ENCODE measurements at places on chromosomes 5 and 9.
A peak's percentile ranks its signal among the peaks of the same experiment; 100 is the strongest.

GRCh38 chr9:89523948-89524347 lies 26.0 kb upstream of the SEMA4D start:
- DNase-seq = no peak

GRCh38 chr5:39800042-39800601 lies 375.3 kb upstream of the DAB2 start:
- DNase-seq = no peak

DNA sequence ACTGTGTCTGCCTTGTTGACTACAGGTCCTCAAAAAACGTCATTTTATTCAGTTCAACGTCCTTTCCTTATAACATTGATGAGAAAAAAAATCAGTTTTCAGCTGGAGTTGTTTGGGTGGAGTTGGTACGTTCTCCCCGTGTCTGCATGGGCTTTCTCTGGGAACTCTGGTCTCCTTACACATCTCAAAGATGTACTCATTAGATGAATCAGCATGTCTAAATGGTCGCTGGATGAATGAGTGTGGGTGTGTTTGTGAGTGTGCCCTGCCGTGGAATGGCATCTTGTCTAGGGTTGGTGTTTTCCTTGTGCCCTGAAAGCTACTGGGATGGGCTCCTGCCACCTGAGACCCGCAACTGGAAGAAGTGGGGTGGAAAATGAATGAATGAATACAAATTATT lies 30.1 kb downstream of the EGR1 start:
- no peak for DNase-seq

GRCh38 chr5:321726-322251 lies 275 bp downstream of the AHRR start:
- DNase-seq = no peak

DNA sequence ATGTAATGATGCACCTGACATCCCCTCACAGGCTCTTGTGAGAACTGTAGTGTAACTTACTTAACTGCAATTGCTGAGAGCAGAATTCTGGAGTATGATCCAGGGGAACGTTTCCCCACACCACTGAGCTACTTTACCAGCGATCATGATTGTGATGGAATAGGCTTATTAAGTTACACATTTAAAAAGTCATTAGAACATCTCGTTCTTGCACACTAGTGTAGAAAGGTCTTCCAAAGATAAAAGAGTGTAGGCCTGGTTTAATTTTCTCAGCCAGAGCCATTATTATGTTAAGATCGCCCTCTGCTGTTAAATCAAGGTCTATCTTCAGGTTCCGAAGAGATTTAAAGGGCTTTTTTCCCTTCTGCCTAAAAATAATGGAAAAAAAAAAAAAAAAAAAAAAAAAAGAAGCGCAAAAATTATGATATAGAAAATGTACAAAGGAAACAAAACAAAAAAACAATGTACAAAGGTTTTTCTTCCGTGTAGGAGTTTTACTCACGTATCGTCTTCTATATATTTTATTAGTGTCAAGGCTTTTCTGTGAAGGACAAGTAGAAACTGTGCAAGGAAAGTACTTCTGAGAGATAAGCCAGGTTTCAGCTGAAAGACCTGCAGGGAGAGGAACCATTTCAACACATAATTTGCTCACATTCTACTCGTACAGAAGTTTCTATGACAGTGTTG lies 18.6 kb upstream of the MOB3B start:
- no peak for DNase-seq

- no peak for DNase-seq
Measured at GRCh38 chr5:90161414-90161813, 248.1 kb downstream of the CETN3 start.

- no peak for DNase-seq
Measured at GRCh38 chr9:108182270-108182669, 673.5 kb downstream of the ACTL7B start.

- DNase-seq = no peak
Measured at GRCh38 chr9:72453797-72454196, 67.6 kb upstream of the TMC1 start.

DNA sequence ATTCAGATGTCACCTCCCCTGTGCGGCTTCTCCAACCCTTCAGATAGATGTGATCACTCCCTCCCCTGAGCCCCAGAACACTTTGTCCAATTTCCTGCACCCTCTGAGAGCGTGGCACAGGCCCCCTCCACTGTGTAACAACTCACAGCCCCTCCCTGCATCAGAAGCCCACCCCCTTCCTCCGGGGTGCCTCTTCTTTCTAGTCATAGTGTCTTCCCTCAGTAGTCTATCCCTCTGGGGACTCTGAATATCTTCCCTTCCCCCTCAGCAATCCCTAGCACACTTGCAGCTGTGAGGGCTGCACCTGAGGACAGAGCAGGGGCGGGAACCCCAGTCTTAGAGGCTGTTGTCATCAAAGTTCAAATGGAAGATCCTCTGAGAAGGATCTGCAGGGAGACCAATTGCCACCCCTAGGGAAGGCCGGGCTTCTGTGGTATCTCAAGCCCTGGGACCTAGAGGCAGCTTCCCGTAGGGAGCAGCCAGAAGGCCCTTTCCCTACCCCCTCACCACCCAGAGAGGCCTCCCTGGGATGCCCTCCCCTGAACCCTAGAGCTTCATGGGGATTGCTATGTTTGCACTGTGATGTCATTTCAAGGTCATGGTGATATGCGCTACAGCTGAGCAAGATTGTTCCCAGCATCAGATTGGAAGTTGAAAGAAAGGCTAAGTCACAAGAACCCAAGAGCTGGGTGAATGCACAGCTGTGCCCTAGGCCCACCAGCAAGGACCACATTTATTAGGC lies 70.7 kb downstream of the THBS4 start:
- no peak for DNase-seq

DNA sequence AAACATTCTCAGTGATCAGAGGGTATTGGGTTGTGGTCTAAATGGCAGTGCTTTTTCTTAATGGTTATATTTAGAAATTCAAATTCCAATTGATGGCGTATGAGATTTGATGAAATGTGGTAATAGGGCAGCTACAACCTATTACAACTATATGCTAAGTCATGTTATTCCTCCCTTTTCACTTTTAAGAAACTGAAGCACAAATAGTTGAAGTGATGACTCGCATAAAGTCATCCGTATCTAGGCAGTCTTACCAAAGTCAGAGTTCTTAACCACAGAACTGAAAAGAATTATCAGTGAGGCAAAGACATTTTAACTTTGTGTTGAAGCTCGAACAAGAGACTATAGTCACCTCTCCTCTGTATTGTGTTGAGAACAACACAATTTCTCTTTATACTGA lies 28.2 kb downstream of the C9orf152 start:
- no peak for DNase-seq

DNA sequence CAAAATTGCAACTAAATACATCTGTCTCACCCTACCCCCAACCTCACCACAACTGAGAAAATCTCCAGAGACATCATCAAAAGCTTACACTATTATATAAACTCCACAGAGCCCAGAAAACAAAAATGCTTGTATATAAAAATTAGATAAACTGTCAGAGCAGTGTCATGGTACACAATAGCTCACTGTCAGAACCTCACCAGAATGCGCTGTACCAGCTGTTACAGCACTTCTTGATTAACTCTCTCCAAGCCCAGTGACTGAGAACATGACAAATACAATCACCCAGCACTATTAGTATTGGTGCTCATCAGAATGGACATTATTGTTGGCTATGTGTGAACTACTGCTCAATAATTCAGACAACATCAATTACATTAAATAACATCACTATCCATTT lies 65.7 kb downstream of the ZDHHC21 start:
- no peak for DNase-seq

- DNase-seq = no peak
Measured at GRCh38 chr9:133658442-133659431, 22.6 kb downstream of the DBH start.

- DNase-seq = peak; percentile 95
Measured at GRCh38 chr9:129802833-129803675, at the start of gene TOR1B. TOR1B (plus strand) TSS chr9:129803184; CDS start chr9:129803213, 29 bp downstream.

DNA sequence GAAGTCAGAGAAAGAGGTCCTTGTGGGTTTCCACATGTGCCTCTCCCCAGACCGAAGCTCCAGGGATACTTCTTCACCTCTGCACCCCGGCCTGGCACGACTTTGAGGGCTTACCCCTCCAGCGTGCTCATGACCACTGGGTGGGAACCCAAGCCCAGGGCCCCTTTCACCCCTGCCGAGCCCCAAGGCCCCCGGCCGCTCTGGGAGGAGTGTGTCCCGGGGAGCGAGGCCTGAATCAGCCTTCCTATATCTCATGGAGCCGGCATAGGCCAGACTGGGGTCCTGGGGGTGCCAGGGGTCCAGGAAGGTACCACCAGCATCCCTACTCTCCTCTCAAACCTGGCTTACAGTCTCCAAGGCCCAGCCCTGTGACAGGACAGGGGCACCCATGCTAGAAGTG lies 17.1 kb downstream of the TERT start:
- DNase-seq = no peak

- no peak for DNase-seq
Measured at GRCh38 chr5:157659868-157660660, 7.8 kb upstream of the SOX30 start.

DNA sequence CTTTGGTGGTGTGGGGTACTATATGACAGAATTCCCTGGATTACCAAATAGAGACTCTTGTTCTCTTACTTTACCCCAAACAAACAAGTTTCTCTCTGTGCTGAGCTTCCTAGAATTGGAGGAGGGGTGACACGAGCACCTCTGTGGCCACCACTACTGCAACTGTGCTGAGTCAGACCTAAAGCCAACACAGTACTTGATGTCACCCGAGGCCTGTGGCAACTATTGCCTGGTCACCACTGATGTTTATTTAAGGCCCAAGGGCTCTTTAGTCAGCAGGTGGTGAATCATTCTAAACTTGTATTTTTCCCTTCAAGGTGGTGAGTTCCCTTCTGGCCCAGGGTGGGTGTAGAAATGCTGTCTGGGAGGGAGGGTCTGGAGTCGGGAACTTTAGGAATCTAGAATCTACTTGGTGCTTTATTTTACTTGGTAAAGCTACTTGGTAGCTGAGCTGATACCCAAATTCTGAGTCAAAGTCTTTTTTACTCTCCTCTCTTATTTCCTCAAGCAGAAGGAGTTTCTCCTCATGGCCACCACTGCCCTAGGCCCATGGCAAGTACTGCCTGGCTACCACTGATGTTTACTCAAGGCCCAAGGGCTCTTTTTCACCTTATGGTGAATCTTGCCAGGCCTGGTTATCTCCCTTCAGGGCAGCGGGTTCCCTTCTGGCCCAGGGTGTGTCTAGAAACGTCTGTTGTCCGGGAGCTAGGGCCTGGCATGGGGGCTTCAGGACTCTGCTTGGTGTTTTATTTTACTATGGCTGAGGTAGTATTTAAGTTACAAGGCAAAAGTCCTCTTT lies 9.8 kb downstream of the LURAP1L start:
- no peak for DNase-seq

GRCh38 chr5:131256507-131256823 lies 7.4 kb upstream of the CDC42SE2 start:
- DNase-seq = no peak

- DNase-seq = no peak
Measured at GRCh38 chr5:87109746-87110145, 157.9 kb upstream of the RASA1 start.

DNA sequence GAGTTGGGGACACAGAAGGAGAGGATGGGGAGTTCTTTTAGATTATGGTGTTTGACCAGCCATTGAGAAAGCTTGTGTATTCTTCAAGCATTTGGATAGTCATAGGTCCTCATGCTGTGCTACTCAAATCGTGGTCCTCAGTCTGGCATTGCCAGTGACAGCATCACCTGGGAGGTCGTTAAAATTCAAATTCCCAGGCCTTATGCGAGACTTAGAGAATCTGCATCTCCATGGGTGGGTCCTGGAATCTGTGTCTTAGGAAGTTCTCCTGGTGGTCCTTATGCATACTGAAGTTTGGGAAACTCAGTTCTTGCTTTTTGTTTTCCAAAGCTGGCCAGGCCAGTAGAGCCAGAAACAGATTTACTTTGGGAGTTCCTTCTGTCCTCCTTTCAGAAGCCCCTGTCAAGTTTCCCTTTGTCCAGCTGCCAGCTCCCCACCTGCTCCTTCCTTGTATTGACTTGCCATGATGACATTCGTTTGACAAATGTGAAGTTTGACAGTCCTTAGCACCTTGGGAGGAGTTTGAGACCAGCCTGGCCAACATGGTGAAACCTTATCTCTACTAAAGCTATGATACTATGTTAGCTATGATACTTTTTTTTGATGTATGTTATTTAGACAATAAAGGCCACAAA lies 95.6 kb downstream of the PALM2AKAP2 start:
- peak; percentile 49 for DNase-seq

DNA sequence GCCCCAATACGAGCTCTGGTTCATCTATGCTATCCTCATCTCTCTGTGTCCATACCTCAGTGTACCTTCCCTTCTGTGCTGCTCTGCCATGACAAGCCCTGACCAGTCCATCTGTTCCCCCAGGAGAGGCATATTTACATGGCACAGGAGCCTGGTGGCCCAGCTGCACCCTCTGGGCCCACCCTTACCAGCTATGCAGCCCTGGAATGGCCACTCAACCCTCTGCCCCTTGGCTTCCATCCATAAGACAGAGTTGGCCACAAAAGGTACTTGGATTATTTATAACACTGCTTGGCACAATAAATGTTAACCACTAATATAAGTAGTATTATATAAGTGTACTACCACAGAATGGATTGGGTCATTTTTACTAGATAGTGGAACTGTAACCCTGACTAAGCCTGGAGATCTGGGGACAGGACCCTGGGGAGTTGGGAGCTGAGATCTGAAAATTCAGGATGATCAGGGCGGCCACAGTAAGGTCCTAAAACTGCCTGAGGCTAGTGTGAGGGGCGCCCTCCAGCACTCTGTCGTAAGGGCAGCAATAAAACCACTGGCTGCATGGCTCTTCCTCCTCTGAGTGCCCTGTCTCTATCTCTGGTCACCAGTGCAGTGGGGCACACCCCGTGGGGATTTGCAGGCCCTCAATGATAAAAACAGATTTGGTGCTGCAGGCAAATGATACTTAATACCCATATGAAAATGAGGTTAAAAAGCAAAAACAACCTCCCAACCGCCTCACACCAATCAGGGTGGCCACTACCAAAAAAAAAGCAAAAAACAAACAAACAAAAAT lies 65.8 kb downstream of the SEMA4D start:
- DNase-seq = no peak

DNA sequence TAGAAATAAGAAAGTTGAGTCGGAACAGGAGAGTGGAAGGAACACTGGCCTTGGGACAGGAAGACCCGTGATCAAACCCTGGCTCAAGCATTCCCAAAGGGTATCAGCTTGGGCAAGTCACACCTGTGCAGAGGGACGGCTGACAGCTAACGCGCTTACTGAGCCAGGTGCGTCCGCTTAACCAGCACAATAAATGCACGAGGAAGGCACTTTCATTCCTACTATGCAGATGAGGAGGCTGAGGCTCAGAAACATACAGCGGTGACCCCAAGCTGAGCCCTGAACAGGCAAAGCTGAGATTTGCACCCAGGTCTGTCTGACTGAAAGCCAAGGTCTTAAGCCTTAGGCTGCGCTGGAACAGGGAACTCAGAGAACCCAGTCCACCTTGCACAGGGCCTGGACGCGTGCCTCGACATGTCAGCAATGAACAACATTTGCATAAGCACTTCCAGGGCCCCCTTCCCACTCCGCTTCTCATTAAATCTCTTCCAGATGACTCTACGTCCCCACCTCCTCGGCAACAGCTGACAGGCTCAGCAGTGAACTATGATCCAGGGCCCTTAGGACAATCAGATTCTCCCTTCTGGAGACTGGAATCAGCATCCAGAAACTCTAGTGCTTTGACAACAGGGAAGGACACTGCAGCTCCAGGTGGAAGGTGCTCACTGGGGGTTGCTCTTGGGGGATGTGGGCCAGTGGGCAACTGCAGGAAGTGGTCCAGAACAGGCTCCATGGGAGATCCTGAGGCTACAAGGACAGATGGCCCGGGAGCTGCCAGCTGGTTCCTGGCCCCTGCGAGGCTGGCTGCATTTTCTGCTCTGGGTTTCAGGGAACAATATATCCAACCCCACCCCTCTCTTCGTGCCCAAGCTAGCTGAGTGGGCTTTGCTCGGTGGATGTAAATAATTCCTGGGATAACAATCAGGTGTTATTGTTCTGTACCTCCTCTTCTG lies 35.2 kb downstream of the SH3PXD2B start:
- DNase-seq = no peak
